Cortex of kidney (tissue), 1 donor: ENCODE measurements at places on chromosomes 7 and 10.

DNA sequence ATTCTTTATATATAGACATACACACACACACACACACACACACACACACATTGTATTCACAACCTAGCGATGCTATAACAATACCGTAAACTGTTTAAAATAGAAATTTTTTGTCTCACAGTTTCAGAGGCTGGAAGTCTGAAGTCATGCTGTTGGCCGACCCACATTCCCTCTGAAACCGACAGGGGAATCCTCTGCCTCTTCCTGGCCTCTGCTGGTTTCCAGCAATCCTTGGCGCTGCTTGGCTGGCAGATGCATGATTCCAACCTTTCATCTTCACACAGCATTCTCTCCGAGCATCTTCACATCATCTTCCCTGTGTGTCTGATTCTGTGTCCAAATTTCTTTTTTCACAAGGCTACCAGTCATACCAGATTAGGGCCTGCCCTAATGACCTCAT is 94.8 kb downstream of the CCDC71L start:
- DNase-seq: no peak

DNA sequence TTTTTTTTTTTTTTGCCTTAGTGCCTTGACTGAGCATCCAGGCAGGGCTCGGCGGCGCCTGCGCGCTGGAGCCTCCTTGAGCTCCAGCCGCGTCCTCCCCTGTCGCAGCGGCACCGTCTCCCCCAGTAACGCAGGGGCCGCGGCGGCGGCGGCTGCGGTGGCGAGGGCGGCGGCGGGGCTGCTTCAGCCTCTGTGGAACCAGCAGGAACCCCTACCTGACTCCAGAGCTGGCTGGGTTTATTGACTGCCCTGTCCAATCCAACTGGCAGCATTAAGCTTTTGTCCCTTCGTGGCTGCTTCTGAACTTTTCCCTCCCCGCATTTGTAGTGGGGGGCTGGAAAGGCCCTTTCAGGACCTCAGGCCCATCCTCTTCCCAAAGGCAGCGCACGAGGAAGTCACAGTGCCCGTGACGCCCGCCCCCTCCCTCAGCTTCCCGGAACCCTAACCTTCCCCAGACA is at the start of gene GPR85:
Gene GPR85, minus strand, starts transcription at position 397 of the 458 bp plus-strand sequence. CDS start 2,106 bp downstream, outside the sequence.
- DNase-seq: no peak

DNA sequence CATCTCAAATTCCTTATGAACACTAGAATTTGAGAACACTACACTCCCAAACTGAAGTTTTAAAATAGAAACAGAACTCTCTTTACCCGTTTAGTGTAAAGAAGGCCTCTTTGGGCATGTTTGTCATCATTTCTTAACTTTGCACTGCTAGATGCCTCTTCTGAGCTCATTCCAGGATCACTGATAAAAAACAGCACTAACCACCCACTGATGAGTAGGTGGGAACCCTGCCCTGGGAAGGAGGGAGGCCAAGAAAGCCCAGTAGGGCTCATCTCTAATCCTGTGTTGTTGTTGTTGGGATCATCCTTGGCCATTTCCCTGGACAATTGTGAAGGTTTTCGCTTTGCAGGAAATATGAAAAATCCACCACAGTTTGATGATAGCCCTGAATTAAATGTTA is 68.2 kb downstream of the CUBN start:
- DNase-seq: no peak

GRCh38 chr10:90418869-90419652 is 438.8 kb downstream of the HTR7 start:
- no peak for DNase-seq

DNA sequence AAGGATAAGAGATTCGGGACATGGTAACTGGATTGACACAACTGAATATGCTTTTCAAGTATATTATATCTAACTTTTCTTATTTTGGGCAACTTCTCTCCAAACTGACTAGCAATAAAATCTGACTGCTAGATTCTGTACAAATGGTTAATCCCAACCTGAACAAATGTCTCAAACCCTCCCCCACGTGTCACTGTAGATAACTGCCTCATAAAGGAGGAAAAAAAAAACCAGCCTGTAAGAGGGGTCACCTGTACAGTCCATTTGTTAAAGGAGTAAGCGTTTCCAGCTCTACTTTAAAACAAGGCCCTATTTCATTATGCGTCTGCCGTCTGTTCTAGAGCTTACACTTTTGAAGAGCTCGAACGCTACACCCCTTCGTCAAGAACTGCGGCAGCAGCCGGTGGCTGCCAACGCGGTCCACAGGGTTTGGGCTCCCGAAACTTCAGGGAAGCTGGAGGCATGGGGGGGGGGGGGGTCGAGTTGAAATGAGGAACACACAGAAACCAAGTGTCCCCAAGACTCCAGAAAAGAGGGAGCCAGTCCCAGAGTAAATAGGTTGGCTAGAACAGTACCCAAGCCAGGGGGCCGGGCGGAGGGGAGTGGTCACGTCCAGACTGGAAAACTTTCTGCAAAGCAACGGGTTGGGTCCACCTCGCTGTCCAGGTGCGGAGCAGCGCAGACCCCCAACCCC is 492 bp downstream of the COG5 start:
- no peak for DNase-seq

DNA sequence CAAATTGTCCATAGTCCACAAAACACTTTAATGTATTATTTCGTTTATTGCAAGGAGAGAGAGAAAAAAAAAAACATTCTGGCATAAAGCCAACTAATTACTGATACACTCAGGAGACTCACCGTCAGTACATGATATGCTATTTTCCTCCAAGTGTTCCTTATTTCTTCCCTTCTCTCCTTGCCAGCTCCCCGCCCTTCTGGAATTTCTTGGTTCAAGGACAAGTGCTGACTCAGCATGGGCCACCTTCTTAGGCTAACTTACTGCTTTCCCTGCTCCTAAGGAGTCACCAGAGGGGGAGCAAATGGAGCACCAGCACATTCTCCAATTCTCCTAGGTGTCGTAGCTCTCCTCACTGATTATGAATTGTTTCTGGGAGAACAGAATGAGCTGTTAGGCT is 133.8 kb upstream of the HDAC9 start:
- DNase-seq: no peak

DNA sequence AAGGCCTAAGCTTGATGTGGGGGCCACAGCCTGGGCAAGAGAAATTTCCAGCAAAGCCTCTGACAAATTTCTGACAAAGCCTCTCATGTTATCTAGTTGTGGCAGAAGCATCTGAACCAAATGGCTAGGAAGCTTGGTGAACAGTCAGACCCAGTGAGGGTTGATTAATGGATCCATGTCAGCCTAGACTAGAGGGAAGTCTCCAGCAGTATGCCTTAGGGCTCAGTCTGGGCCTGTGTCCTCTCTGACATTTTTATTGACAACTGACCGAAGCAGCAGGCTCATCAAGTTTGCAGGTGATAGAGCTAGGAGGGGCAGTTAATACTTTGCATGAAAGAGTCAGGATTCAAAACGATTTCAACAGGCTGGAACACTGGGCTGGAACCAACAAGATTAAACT is 25.3 kb downstream of the HIF1AN start:
- DNase-seq: no peak

DNA sequence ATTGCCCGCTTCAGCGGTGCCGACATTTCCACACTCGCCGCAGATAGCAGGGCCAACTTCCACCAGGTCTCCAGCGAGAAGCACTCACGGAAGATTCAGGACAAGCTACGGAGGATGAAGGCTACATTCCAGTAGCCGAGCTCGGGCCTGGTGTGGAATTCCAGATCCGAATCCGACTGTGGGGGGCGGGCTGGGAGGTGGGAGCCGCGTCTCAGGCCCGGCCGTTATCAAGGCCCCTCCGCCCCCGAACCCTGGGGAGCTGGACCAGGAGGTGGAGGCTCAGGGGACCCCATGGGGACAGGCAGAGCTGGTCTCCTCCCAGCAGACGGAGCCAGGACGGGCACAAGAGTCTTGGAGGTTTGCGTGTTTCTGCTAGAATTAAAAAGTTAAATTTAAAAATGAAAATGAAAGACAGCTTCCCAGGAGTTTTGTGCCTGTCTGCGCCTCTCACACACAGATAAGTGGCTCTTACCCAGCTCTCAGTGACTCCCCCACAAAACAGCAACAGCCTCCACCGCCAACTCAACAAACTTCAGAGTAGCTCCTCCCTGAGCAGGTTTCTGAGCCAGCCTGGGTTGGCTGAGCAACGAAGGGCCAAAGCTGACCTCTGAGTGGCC is 5.2 kb upstream of the UTF1 start:
- no peak for DNase-seq

GRCh38 chr7:1458683-1459511 is at the start of gene MICALL2:
Gene MICALL2 (minus strand): TSS chr7:1459470. CDS start chr7:1459326, 144 bp downstream.
- DNase-seq: no peak

DNA sequence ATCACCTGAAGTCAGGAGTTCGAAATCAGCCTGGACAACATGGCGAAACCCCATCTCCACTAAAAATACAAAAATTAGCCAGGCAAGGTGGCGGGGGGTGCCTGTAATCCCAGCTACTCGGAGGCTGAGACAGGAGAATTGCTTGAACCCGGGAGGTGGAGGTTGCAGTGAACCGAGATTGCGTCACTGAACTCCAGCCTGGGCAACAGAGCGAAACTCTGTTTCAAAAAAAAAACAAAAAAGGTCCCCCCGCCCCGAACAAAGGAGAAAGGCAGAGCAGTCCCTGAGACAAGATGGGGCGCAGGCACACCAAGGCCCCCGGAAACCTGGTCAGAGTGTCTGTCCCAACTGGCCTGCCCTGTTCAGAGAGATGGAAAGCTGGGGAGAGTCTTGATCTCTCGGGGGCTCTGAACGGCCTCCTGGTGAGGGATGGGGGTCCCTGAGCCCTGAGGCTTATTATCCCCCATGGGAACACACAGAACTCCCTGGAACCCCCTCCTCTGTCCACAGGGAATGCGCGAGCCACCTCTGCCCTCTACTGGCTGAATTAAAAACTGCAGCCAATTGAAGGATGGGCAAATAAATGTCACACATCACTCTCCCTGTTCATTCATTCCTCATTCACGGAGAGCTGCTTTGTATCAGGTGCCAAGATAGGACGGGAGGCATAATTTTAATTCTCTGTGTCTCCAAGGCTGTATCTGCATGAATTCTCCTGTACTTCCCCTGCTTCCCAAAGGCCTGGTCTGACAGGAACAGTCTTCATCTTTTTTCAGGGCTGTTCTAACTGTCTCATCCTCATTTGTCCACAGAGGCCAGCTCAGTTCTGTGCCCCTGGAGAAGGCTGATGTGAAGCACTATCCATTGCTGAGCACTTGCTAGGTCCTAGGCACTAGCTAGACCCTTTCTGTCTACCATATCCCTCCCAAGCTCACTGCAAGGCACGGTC is 28.9 kb downstream of the MAT1A start:
- no peak for DNase-seq

GRCh38 chr10:48404646-48405045 is 98.2 kb downstream of the MAPK8 start:
- DNase-seq: no peak

DNA sequence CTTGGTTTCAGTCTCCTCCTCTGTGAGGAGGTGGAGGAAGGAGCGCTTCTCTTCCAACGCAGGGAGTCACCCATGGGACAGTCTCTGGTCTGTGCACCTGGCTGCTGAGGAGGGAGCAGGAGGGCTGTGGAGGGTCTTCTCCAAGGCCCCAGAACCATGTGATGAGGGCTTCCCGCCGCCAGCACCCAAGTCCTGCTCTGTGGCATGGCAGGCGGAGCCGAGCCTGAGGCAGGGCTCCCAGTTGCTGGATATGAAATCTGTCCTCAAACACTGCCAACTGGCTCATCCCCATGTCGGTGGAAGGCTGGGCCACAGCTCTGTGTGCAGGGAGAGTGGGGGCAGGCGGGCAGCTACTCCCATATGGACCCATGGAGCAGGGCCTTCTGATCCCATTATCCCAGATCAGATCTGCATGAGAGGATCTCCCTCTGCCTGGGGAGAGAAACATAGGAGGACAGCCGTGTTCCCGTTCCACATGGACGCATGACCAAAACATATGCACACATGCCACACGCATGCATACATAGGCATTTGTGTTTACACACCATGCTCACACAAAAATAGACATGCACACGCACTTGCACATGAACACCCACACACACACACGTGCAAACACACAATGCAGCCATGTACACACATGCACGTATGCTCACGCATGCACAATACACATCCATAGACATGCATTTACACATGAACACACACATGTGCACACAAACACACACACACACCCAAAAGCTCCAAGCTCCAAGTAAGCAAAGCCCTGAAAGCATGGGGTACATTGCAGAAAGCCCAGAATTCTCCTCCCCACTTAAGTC is 38.8 kb upstream of the EN2 start:
- DNase-seq: no peak

- no peak for DNase-seq
These were observed 563.1 kb upstream of the GALNT17 start for GRCh38 chr7:70568674-70569334.

- no peak for DNase-seq
These were observed 598.8 kb downstream of the SUGCT start for GRCh38 chr7:40733578-40733977.

DNA sequence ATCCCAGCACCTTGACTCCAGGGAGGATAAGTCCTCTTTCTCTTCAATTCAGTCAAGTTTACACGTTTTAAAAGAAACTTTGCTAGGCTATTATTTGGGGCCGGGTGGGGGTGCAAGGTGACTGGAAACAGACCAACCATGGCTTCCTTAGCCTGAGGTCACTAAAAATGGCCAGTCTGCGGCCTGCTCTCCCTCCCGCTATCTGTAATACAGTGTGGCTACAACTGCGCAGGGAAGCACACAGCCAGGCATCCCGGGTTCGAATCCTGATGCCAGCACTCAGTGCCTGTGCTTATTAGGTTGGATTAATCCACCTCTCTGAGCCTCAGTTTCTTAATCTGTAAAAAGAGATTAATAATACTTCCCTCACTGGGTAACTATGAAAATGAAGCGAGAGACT is 19.5 kb downstream of the ATP6V1F start:
- DNase-seq: no peak

GRCh38 chr7:88200789-88201188 is 19.0 kb downstream of the SRI start:
- no peak for DNase-seq

DNA sequence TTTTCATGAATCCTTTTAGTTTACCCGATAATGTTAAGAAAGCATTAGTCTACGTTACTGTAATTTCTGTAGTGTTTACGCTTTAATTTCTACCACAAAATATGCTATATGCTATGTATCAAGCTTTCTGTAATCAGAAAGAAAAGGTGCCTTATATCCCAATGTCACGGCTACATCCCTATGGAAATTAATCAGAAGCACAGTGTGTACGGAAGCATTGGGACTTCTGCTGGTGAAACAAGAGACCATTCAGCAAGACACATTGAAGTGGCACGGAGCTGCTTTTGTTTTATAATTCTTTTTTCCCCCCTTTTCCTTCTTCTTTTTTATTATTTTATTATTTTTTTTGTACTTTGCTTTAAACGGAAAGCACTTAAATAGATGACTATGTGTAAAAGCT is 31.2 kb upstream of the SH2B2 start:
- DNase-seq: no peak
